ENCODE measurements at places on chromosomes 11 and 22.

GRCh38 chr11:102829316-102830000 is 14.0 kb downstream of the MMP3 start:
- DNase-seq: no peak

- DNase-seq: peak; percentile 29
These were observed 9.8 kb downstream of the SLC22A6 start for GRCh38 chr11:62974848-62975522.

DNA sequence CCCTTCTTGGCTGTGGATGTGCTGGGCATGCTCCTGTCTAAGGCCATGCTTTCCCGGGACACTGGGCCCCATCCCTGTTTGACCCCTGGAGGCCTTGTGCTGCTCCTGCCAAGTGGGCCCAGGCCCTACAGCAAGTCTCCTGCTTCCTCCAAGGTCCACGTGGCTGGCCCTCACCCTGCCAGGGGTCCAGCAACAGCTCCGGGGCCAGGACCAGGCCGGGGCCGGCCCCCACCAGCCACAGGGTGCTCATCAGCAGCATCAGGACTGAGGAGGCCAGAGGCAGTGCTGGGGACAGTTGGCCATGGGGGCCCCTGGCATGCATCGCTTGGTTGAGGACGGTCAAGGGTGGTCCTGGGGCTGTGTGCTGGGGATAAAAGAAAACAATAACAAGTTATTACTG is 2.5 kb downstream of the RHBDD3 start:
- no peak for DNase-seq

- no peak for DNase-seq
These were observed 48.0 kb downstream of the CELF1 start for GRCh38 chr11:47504910-47505309.

- no peak for DNase-seq
These were observed 104.4 kb downstream of the STIM1 start for GRCh38 chr11:3959903-3960265.

Measured in activated naive CD8-positive, alpha-beta T cell treated with anti-CD3 and anti-CD28 coated beads for 36 hours (primary cell).